ENCODE measurements at places on chromosomes 2 and 18.

- DNase-seq: no peak
These were observed 1.0 kb downstream of the CHST10 start for GRCh38 chr2:100416397-100416934.

DNA sequence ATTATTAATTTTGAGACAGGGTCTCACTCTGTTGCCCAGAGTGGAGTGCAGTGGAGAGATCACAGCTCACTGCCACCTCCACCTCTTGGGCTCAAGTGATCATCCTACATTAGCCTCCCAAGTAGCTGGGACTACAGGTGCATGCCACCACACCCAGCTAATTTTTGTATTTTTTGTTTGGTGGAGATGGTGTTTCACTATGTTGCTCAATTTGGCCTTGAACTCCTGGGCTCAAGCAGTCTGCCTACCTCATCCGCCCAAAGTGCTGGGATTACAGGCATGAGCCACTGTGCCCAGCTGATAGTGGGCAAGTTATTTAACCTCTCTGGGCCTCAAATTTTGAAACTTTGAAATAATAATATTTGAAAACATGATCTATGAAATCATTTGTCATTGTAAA lies 26.5 kb downstream of the DCAF17 start:
- DNase-seq: no peak

DNA sequence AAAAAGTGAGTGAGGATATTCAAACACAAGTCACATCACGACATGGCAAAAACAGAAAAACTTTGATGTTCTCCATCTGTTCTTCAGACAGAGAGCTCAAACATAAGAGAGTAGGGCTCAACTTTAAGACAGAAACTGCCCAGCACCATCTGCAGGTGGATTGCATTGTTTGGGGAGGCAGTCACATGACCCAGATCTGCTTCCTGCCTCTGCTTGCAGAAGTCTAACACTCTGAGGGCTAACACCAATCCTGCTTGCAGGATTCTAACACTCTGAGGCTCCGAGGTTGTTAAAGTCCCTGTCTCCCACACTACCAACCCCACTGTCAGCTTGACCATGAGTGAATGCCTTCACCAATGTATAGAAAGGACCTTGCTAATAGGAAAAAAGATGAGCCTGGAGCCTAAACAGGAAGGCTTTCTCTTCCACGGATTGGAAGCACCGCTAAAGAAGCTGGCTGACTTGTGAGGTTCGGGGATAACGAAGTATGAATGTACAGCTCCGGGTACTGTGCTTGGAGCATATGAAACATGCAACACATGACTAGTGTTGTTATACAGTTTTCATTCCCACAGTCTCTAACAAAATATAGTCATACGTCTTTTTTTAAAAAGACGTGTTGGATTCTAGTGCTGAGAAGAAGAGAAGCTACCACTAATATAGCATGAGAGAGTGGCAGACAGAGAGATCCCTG lies 176.6 kb upstream of the CREB1 start:
- DNase-seq: no peak

DNA sequence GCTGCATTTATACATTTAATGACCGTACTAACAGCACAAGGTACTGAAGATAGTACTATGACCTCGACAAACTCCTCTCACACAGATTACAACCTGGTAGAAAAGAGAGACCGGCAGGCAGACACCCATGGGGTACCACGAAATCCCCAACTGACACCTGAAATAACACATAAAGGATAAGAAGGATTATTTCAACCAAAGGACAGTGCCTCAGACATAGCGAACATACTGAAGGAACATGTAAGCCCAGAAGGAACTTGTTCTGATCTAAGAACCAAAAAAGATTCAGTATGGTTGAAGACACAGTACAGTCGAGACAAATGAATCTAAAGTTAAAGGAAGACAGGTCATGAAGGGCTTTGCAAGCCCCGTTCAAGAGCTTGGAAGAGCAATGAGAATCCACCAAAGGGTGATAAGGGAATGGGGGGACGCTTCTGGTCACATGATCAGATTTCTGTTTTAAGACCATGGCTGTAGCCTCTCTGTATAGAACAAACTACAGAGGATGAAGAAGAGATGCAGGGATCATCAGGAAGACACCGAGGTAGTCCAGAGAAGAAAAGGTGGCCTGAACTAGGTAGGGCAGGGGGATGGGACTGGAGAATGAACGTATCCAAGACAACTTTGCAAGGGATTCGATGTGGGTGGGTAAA lies 902 bp downstream of the MCFD2 start:
- no peak for DNase-seq

DNA sequence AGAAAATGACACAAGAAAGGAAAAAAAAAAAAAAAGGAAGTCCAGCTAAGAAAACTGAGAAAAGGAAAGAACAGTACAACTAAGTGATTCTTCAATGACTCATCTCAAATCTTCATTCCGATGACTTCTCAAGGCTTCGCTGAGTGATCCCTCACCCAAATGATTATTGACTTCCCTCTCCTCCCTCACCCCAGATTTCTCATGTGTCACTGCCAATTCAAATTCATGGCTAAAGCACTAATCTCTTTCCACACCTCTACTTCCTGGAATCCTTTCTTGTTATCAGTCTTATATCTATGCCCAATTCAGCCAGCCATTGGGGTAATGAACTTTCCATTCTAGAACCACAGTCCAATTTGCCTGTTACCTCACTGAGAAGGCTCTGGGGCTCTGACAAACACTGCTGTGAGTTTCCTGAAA lies 7.2 kb upstream of the ABCB11 start:
- DNase-seq: no peak

DNA sequence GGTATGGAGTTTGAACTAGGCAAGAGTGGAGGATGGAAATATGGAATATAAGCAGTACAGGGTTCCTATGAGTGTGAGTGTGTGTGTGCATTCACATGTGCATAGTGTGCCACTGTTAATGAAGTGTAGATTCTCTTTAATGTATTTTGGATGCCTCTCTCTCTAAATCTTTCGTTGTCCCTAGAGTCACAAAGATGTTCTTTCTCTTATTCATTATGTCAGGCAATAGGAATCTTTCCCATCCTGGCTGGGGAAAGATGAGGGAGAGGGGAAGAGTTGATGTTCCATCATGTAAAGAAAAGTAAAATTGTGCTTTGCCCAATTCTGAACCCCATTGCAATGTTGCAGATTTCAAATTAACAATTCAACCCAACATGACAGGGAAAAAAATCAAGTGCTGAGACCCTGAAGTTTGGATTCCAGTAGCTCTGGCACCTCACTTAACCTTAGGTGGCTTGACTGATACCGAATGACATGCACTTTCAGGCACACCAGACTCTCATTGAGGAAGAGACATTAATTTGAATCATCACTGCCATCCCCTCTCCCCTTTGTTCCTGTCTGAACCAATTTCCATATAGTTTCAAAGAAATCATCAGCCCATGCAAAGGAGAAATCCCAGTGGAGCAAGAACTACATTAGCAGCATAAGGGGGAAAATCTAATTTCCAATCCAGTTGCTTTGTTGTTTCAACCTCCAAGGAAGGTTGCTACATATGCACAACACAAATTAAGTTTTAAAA lies 28.0 kb downstream of the KLF7 start:
- no peak for DNase-seq

DNA sequence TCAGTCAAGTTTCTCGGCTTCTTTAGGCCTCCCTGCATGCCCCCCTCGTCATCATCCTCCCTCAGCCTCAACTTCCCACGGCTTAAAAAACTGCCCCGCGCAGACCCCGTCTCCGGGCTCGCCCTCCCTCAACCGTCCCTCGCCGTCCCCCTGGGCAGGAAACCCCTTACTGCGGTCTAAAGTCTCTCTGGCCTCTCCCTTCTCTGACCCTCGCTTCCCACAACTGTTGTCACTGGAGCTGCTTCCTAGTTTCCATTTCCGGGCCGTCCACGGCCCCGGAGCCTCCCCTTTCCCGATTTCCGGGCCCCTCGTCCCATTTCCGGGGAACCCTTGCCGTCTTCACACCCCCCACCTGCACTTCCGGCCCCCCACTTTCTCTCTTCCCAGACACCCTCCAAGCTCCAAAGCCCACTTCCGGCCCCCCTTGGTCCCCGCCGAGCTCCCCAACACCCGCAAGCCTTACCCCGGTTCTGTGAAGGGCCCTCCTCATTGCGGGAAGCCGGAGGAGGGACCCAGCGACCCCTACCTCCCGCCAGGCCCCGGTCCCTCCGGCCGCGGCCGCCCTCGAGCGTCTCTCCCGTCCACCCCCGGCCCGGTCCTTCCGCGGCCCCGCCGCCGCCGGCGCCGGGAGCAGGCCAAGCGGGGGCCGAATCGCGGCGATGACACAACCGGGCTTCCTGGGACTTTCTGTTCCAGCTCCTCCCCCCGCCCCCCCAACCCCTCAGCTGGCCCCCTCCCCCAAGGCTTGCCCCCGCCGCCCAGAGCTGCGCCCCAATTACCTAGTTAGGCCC lies 513 bp downstream of the TRIP12 start:
- peak; percentile 79 for DNase-seq

DNA sequence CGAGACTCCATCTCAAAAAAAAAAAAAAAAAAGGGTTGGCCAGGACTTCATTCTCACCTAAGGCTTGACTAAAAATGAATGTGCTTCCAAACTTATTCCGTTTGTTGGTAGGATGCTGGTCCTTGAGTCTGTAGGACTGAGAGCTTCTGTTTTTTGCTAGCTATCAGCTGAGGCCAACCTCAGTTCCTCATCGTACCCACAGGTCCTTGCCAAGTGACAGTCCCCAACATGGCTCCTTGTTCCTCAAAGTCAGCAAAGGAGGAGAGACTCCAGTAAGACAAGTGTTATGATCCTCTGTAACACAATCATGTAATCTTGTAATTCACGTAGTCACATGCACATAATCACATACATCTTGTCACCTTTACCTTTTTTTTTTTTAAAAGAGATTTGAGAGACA lies 37.0 kb downstream of the HAUS1 start:
- DNase-seq: peak; percentile 8

GRCh38 chr2:71190656-71191569 lies 36.0 kb downstream of the PAIP2B start:
- no peak for DNase-seq

GRCh38 chr2:106167067-106167466 lies 27.0 kb downstream of the UXS1 start:
- DNase-seq: no peak

- DNase-seq: no peak
These were observed 95.4 kb downstream of the FHOD3 start for GRCh38 chr18:36392979-36393287.

GRCh38 chr2:139194546-139194945 lies 414.4 kb upstream of the NXPH2 start:
- no peak for DNase-seq

GRCh38 chr2:172811027-172811426 lies 75.4 kb downstream of the RAPGEF4 start:
- no peak for DNase-seq

DNA sequence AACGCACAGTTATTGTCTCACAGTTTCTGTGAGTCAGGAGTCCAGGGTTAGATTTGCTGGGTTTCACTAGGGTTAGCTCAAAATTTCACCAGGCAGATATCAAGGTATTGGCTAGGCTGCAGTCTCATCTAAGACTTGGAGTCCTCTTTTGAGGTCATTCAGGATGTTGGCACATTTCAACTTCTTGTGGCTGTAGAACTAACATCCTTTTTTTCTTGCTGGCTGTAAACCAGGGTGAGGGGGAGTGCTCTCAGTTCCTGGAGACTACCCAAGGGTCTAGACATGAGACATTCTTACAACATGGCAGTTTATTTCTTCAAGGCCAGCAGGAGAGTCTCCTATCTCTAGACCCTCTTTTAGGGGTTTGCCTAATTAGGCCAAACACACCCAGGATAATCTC lies 12.8 kb upstream of the CAVIN2 start:
- no peak for DNase-seq

DNA sequence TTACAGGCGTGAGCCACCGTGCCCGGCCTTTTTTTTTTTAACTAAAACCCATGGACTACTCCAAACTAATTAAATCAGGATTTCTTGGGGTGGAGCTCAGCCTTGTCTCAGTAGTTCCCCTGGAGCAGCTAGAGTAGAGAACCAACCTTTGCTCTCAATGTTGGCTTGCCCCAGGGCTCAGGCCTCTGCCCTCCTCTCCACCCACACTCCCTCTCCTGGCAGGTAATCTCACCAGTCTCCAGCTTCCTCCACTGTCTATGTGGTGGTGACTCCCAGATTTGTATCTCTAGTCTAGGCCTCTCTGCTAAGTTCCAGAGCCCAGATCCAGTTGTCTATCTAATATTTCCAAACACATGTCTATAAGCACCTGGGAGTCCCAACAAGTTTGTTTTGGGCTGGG lies 9.6 kb upstream of the MTA3 start:
- no peak for DNase-seq

GRCh38 chr2:185188656-185189055 lies 549.9 kb upstream of the FSIP2 start:
- DNase-seq: no peak

GRCh38 chr2:107411267-107411666 lies 415.4 kb upstream of the RGPD4 start:
- DNase-seq: no peak

DNA sequence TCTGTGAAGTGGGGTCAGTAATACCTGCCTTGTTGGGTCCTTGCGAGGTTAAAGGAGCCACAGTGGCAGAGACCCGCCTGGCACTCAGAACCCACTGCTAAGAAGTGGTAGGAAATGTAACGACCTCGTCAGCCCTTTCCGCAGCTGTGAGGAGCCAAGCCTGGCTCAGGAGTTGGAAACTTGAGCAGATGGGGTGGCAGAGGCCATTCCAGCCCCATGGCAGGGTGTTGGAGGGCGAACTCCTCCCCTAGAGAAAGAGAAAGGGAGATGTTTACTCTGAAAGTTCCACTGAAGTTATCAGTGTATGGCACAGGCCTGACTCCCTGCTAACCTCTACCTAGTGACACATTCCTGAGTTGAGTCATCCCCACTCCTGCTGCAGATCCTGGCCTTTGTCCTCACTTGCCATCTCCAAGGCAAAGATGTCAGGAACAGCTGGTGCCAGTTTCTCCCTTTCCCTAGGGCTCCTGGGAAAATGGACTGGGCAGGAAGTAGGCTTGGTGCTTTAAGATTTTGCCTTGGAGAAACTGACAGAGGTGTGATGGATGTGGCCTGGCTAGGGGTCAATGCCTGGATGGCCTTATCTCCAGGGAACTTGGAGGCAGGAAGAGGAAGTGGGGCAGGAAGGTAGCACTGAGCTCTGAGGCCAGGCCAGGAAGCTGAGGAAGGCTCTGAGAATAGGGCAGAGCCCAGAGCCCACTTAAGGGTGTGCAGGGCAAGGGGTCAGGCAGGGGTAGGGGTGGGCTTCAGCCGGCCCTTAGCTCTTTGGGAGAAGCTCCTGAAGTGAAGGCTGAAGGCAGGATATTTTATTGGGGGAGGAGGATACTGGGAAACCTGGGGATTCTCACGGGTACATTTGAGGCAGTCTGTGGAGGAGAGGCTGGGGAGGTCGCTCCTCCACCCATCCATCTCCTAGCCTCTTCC lies 888 bp downstream of the VAMP5 start:
- no peak for DNase-seq

DNA sequence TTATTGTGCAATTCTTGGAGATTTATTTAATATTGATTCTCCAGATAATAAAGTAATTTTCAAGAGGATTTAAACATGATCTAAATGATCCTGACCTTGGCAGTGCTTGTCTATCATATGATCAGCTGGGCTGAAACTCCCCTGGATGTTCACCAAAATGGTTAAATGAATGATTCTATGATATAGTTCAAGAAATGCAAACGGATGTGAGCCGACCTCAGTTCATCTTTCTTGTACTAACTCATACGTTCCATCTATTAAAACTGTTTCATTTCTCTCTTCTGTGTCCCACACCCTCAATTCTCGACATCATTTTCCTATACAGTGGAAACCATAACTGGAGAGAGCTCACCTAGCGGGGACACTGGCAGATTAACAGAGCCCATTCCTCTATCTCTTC lies 281.7 kb upstream of the CCDC68 start:
- no peak for DNase-seq

Measured in activated CD8-positive, alpha-beta memory T cell treated with anti-CD3 and anti-CD28 coated beads, Interleukin-2, amount 50 U/mL, for 48 hours (primary cell).